ENCODE measurements at places on chromosomes 11 and 22. TPM values are rescaled to one million over a fixed set of nuclear protein-coding genes. Genes with fewer than 3 reads are reported as not detected.

GRCh38 chr11:88657076-88657738 is 319.7 kb upstream of the CTSC start:
- no peak for DNase-seq

Gene OR5P2
- total RNA-seq: not detected

DNA sequence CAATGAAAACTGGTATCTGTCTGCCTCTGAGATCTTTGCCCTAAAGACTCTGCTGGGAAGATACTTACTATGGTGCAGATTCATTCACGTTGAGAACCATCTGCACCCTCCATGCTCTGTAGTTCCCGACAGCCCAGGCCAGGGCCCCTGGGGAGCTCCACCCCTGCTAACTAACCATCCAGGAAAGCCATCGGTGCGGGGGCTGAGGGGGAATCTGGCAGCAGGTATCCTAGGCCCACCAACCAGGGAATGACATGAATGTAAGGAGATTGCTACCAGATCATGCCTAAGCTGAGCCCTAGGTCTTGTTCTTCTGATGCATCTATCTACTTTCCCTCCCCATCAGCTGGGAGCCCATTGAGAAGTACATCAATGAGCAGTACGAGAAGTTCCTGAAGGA is 11.3 kb upstream of the WBP2NL start:
- DNase-seq: no peak

- no peak for DNase-seq
Observed at GRCh38 chr11:133895061-133895479, 49.8 kb upstream of the SPATA19 start.

- DNase-seq: no peak
Observed at GRCh38 chr11:131691181-131692041, 321.0 kb downstream of the NTM start.

Gene FAM181B
- total RNA-seq: not detected

Gene SCGB1D2
- total RNA-seq: not detected

GRCh38 chr11:118820412-118821357 is 29.7 kb upstream of the DDX6 start:
- no peak for DNase-seq

DNA sequence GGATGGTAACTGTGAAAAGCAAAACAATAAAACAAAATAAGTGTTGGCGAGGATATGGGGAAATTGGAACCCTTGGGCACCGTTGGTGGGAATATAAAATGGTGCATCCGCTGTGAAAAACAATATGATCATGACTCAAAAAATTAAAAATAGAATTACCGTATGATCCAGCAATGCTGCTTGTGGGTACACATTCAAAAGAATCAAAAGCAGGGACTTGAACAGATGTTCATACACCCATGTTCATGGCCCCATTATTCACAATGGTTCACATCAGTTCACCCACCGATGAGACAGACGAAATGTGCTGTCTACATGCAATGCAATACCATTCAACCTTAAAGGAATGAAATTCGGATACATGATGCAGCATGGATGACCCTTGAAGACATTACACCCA is 1.2 kb upstream of the DERL3 start:
- DNase-seq: no peak

Gene OOSP1
- not detected for total RNA-seq

GRCh38 chr22:46969491-46969890 is 207.0 kb downstream of the TBC1D22A start:
- DNase-seq: no peak

Gene PGA3
- total RNA-seq: not detected

DNA sequence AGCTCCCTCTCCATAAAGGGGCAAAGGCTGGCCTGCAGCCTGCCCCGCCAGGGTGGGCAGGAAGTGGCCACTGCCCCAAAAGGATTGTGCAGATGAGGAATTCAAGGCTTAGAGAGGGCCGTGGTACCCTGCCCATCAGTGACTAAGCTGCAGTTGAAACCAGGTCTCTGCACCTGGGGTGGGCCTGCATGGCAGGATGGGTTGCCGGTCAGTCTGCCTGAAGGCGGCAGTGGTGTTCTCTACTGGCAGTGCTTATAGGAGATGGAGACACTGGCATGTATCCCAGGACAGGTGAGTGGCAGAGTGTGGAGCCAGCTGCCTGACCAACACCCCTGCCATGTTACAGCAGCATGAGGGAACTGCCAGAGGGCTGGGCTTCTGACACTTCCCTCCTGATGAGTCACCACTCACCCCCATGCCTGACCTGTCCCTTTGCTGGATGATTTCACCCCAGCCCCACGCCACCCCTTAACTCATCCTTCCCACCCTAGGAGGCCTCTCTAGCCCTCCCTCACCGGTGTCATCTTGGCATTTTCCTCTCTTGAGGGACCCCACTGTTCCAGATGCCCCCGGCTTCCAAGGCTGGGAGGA is 70.2 kb upstream of the LMO1 start:
- no peak for DNase-seq

GRCh38 chr11:31433851-31434250 is 64.2 kb downstream of the DNAJC24 start:
- DNase-seq: no peak

Gene PTH
- not detected for total RNA-seq

GRCh38 chr11:6604790-6605189 is 1.2 kb downstream of the ILK start:
- no peak for DNase-seq

GRCh38 chr22:29867851-29868250 is 15.1 kb upstream of the MTMR3 start:
- no peak for DNase-seq

DNA sequence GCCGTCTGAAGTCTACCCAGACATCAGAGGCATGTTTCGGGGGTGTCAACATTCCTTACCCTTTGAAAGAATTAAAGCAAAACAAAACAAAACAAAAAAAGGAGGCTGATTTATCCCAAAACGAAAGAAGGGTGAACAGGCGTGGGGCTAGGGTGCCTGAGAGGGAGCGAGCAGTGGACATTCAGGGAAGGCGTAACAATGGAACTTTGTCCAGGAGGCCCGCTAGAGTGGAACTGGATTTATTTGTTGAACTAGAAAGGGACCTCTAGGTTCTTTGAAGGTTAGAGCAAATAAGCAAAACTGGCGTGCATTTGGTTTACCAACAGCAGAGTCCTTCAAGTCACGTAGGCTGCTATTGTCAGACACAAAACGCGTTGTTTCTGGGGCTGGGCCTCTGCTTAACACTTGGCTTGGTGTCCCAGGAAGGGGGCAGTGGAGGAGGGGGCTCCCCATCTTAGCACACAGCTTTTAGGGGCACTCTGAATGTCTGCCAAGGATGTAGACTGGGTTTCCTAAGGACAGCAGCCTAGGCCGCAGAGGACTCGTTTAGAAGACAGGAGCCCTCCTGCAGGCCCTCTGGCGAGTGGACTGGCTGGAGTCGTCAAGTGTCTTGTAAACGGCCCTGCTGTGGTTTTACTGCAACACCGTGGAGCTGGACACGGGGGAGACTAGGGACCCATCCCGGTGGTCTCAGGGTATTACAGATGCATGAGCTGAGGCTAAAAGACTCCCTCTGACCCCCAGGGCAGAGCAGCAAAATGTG is 203.7 kb upstream of the SORL1-AS1 start:
- DNase-seq: no peak

- DNase-seq: no peak
Observed at GRCh38 chr11:41286751-41287150, 172.7 kb downstream of the LRRC4C start.

DNA sequence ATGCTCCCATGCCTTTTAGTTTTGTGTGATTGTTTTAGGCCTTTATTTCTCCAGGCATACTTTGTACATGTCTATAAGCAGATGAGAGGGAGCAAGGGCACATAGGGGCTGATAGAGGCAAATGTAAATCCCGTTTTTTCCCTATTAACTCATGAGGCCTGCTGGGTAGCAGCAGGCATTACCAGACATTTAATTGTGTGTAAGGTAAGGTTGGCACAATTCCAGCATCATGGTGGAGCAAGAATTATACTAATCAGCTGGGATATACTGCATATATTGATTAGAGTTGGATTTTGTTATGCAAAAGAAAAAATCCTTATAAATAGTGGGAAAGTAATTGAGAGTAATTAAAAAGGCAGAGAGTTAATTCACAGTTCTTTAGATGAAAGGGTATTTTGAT is 12.2 kb downstream of the FAT3 start:
- no peak for DNase-seq

DNA sequence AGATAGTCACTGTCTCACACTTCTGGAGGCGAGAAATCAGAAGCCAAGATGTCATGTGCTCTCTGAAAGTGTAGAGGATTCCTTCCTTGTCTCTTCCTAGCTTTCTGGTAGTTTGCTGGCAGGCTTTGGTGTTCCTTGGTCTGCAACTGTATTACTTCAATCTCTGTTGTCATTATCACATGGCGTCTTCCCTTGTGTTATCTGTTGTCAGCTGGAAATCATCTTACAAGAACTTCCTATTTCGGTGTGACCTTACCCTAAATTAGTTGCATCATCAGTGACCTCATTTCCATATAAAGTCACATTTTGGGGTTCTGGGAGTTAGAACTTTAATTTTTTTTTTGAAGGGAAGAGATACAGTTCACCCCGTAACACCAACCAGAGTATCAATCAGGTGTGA is 3.3 kb upstream of the LIN7C start:
- DNase-seq: no peak

- DNase-seq: peak; percentile 55
Observed at GRCh38 chr22:40588726-40589125, 47.8 kb downstream of the MRTFA start.

GRCh38 chr11:97683733-97684132 is 1293.9 kb downstream of the JRKL start:
- DNase-seq: no peak

- DNase-seq: no peak
Observed at GRCh38 chr11:61357233-61357893, 4.3 kb downstream of the CYB561A3 start.

Gene UQCC3
- total RNA-seq: 11.3 TPM

DNA sequence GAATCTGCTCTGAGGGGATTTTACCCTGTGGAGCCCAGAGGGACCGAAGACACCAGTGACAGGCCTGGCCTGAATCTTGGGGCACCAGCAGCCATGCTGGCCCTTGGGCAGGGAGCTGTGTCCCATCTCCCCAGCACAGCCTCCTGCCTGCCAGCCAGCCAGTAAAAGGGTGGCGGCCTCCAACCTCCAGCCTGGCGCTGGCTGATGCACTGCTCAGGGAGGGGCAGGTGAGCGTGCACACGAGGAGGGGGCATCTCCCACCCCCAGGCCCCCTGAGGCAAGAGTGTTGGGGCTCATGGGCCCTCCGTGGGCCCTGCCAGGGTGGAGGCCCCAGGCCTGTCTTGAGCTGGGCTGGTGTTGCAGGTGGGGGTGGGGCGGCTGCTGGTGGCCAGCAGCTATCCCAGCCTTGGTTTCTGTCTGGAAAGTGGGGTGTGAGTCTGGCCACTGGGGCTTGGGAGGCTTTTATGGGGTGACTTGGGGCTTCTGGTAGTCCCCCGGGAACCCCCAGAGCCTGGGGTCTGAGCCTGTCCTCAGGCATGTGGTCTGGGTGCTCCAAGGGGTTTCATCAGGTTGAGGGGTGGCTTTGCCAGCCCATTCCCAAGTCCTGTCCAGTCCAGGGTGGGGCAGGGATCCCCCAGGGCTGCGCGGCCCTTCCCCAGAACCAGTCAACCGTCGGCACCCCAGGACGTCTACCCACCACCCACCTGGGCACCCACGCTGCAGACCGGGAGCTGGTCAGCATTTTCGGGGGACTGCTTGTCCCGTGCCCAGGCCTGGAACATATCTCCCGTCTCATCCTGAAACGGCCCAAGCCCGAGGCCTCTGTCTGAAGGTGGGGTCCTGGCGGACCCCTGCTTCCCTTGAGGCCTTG is 17.8 kb downstream of the TSPAN4 start:
- no peak for DNase-seq

- no peak for DNase-seq
Observed at GRCh38 chr11:18754308-18754707, 28.3 kb upstream of the IGSF22 start.

- DNase-seq: peak; percentile 98
Observed at GRCh38 chr11:64659417-64660144, 63.4 kb downstream of the NRXN2 start.

GRCh38 chr22:22061085-22062077 is 78.8 kb upstream of the TOP3B start:
- DNase-seq: peak; percentile 39

Gene SCGB1A1
- total RNA-seq: not detected

Gene FLRT1
- 0.17 TPM for total RNA-seq

Gene PKP3
- 3.0 TPM for total RNA-seq

DNA sequence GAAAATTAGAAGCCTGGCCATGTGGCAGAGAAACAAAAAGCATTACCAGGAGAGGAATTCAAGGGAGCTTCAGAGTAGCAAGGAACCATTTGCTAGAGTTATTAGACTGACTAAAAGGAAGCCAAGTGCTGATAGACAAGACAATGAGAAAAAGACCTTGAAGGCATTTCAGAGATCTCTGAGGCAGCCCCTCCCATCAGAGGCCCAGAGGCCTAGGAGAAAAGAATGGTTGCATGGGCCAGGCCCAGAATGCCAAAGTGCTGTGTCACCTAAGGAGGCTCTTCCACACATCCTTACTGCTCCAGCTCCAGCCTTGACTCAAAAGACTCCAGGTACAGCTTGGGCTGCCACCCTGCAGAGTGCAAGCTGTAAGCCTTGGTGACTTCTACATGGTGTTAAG is 61.8 kb upstream of the POU2AF2 start:
- no peak for DNase-seq

DNA sequence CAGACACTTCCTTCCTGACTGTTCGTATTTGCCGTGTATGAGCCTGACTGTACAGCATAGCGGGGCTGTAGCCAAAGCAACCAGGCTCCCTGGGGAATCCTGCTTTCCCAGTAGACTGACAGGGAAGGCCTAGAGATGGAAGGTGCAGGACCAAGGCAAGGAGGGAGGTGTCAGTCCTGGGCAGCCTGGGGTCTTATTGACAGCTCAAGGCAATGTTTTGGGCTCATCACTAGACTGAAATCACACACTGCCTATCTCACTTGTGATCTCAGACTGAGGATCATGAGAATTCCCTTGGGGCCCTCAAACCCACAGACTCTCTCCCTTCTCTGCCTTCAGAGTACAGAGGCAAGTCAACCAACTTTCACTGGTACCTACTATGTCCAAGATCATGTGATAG is 346.8 kb upstream of the NARS2 start:
- no peak for DNase-seq

Gene NAGA
- 19.7 TPM for total RNA-seq

GRCh38 chr11:441418-442274 is at the start of gene ANO9:
Gene ANO9, minus strand, starts transcription at chr11:442011. Its CDS starts 85 bp downstream, at chr11:441926.
- DNase-seq: no peak
